ENCODE measurements at places on chromosomes 11 and 22.

- no peak for DNase-seq
Observed at GRCh38 chr11:69867076-69868005, 48.1 kb upstream of the FGF3 start.

- DNase-seq: no peak
Observed at GRCh38 chr22:31857247-31857646, 87.1 kb upstream of the YWHAH start.

- DNase-seq: no peak
Observed at GRCh38 chr11:113288286-113288863, 26.0 kb upstream of the TTC12 start.

DNA sequence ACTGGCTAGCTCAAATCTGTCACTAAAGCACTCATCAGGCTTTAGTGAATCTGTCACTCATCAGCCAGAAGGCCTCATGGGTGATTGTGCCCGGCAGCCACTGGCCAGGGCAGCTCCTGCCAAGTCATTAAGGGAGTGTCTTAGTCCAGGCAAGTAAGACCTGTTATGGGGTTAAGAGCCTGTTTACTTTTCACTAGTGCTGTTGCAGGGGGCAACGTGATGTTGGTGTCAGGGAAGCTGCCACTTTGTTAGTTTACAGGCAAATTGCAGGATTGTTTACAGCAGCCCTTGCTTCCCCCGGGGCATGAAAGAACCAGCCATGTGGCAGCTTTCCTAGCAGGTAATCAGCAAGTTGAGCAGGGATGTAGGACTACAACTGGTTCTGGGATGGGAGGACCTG lies 155.6 kb upstream of the NCAM1 start:
- DNase-seq: no peak

GRCh38 chr11:116173506-116173905 lies 599.3 kb downstream of the BUD13 start:
- DNase-seq: no peak

GRCh38 chr11:75184757-75185425 lies 34.0 kb downstream of the SLCO2B1 start:
- no peak for DNase-seq

DNA sequence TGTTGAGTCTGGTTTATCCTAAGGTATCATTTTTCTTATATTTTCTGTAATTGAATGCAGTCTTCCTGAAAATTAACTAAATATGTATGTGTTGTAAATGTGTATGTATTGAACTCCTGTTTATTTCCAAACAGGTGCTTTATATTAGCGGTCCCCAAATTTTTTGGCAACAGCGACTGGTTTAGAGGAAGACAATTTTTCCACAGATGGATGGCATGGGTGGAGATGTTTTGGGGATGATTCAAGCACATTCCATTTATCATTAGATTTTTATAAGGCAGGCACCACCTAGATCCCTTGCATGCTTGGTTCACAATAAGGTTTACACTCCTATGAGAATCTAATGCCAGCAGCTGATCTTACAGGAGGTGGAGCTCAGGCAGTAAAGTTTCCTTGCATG lies 210.5 kb upstream of the ANO3 start:
- no peak for DNase-seq

DNA sequence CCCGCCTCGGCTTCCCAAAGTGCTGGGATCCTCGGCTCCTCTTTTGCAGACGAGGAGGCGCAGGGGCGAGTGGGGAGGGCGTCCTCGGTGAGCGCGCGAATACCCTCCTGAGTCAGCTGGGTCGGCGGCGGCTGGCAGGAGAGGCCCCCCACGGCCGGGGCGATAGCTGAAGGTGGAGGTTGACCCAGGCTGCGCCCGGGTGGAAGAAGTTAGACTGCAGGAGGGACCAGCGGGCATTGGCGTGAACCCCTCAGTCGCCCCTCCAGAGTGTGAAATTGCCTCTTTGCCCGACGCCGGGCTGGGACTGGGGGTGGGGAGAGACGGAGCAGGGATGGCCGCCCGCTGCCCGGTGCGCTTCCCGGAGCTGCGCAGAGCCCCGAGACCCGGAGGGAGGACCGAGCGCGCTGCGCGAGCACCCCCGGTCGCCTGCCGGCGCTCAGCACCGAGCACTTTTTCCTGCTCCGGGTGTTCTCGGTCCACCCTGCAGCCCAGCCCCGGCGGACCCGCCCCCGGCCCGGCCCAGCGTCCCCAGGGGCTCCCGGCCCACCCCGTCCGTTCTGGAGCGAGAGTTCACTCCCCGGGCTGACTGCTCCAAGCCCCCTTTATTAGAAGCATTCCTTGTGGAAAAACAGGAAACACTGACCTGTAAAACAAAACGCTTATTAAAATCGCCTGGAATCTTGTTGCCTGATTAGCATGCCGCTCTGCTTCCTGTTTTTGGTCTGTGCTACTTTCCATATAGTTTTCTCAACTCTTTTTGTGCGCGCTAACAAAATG lies 13.7 kb upstream of the CPT1A start:
- no peak for DNase-seq

DNA sequence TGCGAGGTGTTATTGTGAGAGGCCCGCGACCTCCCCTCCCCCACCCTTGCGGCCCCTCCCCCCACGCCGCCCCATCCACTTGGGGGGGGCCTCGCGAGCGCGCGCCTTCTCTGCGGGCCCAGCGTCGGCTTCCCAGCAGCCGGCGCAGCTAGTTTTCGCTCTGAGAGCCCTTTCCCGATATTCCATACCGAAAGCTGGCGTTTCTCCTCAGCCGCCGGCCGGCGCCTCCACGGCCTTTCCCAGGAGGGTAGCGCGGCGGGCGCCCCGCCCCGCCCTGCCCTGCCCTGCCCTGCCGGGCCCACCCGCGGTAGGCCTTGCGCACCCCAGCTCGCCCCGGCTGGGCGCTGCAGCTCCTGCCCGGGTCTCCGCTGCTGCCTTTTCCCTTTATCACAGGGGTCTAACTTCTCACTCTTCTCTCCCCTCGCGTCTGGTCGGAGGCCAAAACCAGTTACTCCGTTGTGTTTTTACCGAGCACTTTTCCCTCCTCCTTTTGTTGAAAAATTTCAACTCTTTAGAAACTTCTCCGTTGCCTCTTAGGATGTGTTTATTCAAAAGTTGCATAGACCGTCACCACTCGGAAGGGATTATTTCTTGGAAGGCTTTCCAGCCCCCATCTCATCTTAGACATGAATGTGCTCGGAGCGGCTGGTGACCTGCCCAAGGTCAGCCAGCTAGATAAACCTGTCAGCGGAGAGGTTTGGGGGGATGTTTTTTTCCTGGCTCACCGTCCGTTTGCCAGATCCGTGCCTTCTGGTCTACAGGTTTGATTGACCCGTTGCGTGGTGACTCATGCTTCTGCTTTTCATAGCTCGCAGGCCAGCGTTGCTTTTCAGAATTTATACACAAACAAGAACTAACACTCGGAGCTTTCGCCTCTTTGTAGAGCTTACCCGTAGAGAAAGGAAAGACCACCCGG lies 648 bp downstream of the PAFAH1B2 start:
- DNase-seq: no peak

GRCh38 chr11:88428959-88429358 lies 91.4 kb upstream of the CTSC start:
- no peak for DNase-seq
